Pulmonary artery endothelial cell (primary cell): ENCODE measurements at places on chromosomes 3 and 15.

DNA sequence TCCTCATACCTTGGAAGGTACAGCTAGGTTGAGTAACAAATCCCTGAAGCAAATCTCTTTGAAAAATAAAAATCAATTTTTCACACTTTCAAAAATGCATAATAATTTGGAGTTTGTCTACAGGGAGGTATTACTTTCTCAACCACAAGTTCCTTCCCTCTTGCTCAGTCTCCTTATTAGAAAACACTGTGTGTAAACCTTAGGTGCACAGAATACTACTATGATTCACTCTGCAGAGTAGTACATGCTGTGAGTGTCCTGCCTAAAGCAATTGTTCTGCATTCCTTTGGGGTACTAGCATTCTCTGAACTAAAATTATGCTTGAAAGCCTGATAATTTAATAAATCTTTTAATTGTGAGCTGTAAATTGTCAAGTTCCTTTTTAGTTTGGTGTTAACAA is 115.9 kb upstream of the EPHA3 start:
- no peak for DNase-seq

DNA sequence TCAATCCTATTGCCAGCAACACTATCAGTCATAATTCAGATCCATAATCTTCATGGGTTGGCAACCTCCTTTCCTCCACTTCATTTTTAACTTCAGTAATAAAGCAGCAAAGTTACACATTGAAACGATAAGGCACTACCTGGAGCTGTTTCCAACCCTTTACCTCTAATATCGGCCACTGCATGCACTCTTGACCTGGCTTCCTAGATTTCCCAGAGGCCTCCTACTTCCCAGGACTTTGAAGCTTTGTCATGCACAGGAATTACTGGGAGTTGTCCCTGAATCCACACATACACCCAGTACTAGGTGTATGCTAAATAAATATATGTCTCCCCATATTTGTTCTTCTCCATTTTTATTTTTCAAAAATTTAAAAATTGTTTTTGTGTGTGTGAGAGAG is 126.1 kb downstream of the PLD1 start:
- no peak for DNase-seq

- no peak for DNase-seq
Measured at GRCh38 chr15:68411343-68411675, 20.7 kb downstream of the ITGA11 start.

GRCh38 chr3:52034651-52035050 is 21.7 kb downstream of the DUSP7 start:
- no peak for DNase-seq

GRCh38 chr15:51203797-51204196 is 109.1 kb upstream of the TNFAIP8L3 start:
- no peak for DNase-seq

- no peak for DNase-seq
Measured at GRCh38 chr3:117799387-117799735, 1089.8 kb downstream of the TUSC7 start.

GRCh38 chr3:162171970-162172369 is 675.4 kb downstream of the OTOL1 start:
- no peak for DNase-seq

GRCh38 chr15:81106560-81106959 is 27.5 kb upstream of the CFAP161 start:
- peak; percentile 26 for DNase-seq

DNA sequence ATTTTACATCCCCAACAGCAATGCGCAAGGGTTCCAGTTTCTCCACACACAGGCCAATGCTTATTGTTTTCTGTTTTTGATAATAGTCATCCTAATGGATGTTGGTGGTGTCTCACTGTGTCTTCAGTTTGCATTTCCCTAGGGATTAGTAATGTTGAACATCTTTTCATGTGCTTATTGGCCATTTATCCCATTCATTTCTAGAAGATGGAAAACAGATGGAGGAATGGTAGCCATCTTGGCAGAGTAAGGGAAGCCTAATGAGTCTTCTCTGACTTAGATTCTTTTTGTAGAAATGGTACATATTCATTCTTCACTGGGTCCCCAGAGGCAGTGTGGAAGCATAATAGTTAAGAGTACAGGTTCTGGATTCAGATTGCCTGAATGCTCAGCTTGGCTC is 46.8 kb upstream of the SRGAP3 start:
- DNase-seq, result no peak

GRCh38 chr3:139794469-139795265 is 116.9 kb upstream of the NMNAT3 start:
- DNase-seq, result no peak

GRCh38 chr15:100438570-100438969 is 90.2 kb downstream of the CERS3 start:
- no peak for DNase-seq

DNA sequence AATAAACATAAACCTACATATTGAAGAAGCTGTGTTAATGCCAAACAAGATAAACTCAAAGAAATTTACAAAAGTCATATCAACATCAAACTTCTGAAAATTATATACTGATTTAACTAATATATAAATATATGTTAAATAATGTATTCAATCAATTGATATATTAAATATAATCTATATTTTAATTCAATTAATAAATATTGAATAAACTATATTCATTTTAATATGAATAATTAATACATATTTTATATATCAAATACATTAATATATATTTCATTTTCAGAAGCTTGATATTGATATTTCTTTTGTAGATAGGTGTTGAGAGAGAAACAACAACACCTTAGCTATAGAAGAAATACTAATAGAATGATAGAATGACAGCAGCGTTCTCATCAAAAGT is 768.1 kb downstream of the MECOM start:
- DNase-seq, result no peak
